ENCODE measurements at places on chromosomes 16 and 17.

DNA sequence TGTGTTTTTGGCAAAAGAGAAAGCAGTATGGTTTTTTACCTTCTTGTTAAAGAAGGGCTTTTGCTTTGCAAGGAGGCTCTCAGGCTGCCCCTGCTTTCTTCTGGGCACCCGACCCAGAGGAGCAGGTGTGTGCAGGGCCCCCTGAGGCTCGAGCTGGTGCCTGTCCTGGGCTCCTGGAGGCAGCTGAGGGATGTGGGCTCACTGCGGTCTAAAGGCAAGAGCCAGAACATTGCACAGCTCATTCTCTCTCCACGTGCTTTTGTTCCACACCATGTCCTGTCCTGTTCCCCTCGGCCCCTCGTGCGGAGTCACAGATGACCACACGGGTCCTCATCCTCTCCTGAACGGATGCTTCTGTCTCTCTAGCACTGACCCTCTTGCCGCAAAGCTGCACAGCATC, 36.7 kb upstream of the CAPN15 start:
- DNase-seq: no peak

GRCh38 chr16:27628241-27628942, 78.4 kb downstream of the KATNIP start:
- no peak for DNase-seq

DNA sequence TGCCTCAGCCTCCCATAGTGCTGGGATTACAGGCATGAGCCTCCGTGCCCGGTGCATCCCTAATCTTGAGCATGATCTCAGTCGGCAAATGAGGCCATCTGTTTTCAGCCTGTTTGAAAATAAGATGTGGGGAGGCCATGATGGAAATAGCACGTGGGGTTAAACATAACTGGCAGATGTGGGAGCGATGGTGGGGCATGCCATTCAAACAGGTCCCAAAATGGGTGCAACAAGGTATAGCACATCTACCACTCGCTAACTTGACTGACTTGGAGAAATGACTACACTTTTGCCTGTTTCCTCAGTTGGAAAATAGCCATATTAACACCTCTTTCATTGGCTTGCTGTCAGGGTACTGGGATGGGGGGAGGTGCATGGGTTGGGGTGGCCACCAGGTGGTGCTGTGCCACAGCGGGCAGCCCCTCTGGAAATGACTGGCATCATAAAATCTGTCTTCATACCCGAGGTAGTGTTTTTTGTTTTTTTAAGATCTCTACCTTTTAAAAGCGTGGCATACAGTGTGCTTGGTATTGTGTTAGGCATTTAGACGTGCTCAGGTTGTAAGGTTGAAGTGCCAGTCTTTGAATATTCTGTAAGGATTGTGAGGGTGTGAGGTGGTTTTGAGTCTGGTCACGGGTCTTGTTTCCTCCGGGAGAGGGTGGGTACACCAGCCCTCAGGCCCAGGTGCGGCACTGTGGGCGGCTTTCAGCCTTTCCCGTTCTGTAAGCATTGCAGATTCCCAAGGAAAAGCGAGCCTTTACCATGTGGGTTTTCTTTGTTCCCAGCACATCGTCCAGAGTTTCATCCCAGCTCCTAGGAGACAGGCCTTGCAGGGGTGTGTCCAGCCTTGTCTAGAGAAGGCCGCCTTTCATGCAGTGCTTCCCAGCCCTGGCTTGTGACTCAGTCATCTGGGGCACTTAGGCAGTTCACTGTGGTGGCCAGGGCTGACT, 2.9 kb upstream of the TTYH2 start:
- peak; percentile 44 for DNase-seq

GRCh38 chr17:81920612-81921536, 2.9 kb upstream of the SIRT7 start:
- DNase-seq: no peak

GRCh38 chr16:26816885-26817571, 249.7 kb upstream of the C16orf82 start:
- DNase-seq: no peak

DNA sequence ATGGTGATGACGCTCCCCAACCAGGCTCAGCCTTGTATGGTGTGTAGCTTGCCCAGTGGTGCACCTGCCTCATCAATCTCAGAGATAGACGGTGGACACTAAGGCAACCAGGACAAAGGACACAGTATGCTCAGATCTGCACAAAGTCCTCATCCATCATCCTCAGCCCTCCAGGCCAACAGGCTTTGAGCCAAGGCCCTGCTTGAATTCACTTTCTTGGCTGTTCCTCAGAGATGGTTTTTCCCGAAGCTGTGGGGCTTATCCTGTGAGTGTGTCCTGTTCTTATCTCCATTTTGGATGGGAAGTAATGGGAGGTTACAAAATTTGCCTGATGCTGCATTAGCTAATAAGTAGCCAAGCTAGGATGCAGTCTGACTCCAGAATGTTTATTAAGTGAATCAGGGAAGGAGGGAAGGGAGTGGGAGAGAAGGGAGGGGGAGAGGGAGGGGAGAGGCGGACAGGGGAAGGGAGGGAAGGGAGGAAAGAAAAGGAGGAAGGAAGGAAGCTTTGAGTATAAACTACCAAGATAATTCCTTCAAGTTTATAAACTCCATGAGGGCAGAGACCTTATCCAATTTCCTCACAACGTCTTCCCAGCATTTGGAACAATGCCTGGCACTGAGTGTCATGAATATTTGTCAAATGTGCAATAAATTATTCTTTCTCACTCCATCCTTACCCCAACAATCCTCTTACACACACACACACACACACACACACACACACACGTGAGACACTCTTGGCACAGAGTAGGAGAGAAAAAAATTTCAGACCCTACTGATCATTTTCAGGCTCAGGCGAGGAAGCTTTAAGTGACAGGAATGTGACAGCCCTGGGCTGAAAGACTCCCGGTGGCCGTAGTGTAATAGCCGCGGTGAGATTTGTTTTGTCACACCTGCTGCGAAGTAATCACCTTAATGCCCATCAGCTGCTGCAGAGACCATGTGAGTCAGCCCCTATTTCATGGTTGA, 84.3 kb downstream of the BMERB1 start:
- no peak for DNase-seq

DNA sequence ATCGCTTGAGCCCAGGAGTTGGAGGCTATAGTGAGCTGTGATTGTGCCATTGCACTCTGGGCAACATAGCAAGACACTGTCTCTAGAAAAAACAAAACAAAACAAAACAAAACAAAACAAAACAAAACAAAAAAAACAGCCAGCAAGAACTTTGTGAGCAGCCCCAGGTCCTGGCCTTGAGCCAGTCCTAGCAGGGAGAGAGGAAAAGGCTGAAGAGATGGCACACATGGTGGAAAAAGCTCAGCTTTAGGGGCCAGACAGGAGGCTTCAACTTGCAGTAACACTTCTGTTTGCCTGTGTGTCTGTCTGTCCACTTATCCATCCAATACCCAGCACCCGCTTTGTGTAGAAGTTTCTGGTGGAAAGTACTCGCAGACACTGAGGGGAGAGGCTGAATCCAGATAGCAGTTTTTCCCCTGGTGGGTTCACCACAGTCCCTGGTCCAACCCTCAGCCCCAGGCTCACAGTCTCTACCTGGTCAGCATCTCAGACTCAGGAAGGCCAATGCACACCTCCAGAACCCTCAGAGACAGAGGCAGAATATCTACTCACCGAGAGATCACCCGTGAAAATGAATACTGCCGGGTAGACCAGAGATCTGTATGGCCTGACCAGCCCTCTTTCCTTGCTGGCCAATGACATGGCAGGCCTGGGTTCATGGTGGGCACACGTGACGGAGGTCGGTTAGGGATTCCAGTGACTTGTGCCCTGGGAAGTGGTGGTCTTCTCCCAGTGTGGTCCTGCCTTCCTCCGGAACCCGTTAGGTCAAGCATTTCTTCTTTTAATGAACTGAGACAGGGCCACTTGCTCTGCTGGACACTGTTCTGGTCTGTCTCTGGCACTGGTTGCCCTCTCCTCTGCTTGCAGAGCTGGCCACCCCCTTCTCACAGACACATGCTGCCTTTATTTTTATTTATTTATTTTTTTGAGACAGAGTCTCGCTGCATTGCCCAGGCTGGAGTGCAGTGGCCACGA, 79.5 kb upstream of the DNAJA2 start:
- DNase-seq: no peak

DNA sequence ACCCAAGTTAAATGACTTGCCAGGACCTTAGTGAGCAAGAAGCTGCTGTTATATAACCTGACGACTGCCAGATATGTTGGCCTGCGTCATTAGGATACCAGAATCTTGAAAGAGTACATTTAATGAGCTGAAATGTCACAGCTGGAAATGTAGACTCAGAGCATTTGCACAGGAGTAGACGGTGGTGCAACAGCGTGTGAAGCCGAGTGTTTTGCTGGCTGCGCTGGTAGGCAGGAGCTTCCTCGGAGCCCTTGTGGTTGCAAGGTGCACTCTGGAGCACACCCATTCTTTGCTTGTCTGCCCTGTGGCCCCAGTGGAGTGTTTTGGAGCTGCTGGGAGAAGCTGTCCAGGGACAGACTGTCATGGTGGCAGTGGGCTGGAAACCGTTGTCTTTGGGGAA, 79.3 kb downstream of the BANP start:
- DNase-seq: no peak

DNA sequence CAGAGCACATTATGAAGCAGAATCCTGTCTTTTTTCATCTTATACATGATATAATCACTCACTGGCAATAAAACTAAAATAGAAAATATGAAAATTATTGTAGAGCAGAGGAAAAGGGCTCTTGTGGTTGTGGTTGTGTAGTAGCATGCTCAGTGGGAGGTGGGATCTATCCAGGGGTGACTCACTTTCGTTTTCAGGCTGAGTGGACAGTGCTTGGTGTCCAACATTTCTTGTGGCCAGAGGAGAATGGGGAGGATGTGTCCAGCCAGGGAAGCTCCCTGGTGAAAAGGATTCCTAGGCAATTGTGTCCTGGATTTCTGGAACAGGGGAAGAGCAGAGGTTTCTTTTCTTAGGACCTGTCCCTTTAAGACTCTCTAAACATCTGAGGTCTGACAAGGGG, 31.9 kb upstream of the CPHXL start:
- DNase-seq: no peak

- DNase-seq: no peak
Measured at GRCh38 chr16:397135-397661, at the start of gene NME4. Gene NME4, plus strand, starts transcription at chr16:397199. Its CDS starts 24 bp downstream, at chr16:397223.

- no peak for DNase-seq
Measured at GRCh38 chr16:82638095-82638798, 11.5 kb downstream of the CDH13 start.

GRCh38 chr16:52629296-52629695, 82.4 kb upstream of the TOX3 start:
- no peak for DNase-seq

- DNase-seq: no peak
Measured at GRCh38 chr16:63426275-63426870, 1390.1 kb upstream of the CDH8 start.

DNA sequence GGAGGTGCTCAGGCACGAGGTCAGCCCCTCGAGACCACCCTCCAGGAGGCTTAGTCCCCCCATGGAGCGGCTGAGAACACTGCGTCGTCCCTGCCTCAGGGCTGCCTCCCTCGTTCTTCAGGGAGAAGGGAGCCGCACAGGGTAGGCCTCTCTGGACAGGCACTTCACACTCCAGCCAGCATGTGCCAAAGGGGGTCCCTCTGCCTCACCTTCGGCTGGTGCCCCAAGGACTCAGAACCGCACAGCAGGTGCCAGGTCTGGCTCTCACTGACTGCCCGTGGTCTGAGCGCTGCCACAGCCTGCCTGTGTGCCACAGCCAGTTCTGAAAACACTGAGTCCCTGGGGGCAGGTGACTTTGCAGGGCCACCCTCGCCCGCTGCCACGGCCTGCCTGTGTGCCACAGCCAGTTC, 7.1 kb downstream of the P2RX5 start:
- DNase-seq: no peak

- DNase-seq: peak; percentile 65
Measured at GRCh38 chr17:51461578-51462004, 201.2 kb downstream of the UTP18 start.

GRCh38 chr17:42678951-42679491, 2.2 kb upstream of the PLEKHH3 start:
- DNase-seq: peak; percentile 66

DNA sequence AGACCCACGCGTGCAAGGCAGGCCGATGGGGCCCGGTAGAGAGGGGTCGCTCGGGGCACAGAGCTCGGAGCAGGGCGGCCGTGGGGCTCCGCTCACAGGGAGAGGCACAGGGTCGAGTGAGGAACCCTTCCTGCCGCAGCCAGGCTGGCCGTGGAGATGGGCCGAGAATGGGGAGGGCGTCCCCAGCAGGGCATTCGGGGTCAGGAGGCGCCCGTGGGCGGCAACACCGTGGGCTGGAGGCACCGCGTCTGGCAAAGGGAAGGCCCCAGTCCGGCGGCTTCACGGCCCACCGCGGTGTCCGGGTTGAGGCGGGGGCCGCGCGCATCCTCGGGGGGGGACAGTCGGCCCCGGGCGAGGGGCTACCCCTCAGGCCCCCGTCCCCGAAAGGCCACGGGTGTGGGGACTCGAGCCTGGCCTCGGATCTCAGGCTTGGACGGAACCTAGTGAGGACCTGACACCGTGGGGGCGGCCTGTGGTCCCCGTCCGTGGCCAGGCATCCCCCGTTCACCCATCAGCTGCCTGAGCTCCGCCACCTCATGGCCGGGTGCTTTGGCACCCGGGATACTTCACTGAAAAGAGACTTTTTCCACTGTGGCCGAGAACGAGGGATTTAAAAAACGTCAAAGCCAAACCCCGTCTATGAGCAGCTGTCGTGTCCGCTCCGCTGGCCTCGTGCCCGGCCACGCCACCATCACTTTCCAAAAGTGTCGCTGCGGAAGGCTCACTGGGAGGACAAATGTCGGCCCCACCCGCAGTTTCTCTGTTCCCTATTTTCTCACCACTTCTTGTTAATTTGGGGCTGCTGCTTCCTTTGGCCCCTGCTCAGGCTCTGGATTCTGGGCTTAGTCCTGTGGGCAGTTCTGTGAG, 73.6 kb downstream of the METRNL start:
- no peak for DNase-seq

- DNase-seq: no peak
Measured at GRCh38 chr16:74575807-74576643, 30.9 kb downstream of the GLG1 start.

DNA sequence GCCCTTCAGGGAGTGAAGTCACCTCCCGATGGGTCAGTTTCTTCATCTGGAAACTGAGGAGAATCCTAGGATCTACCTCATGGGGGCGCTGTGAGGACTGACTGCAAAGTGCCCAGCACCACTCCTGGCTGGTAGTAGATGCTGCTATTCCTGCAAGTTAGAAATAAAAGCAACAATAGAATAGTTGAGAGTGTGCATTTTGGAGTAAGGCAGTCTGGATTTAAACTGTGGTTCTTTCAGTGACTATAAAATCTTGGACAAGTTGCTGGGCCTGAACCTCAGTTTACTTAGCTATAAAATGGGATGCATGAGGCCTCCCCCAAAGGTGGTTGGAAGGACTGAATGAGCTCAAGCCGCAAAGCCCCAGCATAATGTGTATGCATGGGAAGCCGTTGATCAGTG, 70.6 kb downstream of the CYB5B start:
- DNase-seq: peak; percentile 39

- no peak for DNase-seq
Measured at GRCh38 chr16:66335704-66336329, 30.7 kb upstream of the CDH5 start.

GRCh38 chr17:34644941-34645550, 65.7 kb downstream of the TMEM132E start:
- no peak for DNase-seq

- no peak for DNase-seq
Measured at GRCh38 chr17:14840616-14841231, 424.4 kb downstream of the PMP22 start.

- DNase-seq: no peak
Measured at GRCh38 chr17:7993972-7994589, 8.3 kb upstream of the GUCY2D start.

- DNase-seq: no peak
Measured at GRCh38 chr17:38540514-38541045, 65.2 kb downstream of the SRCIN1 start.

Measured in HepG2 (cell line).